ENCODE measurements at places on chromosomes 5 and 9. TPM values are rescaled to one million over a fixed set of nuclear protein-coding genes. Genes with fewer than 3 reads are reported as not detected.

NRG2 gene
- not detected for polyA plus RNA-seq

GRCh38 chr9:124045076-124045829 is 33.7 kb downstream of the LHX2 start:
- DNase-seq = peak; percentile 22

GRCh38 chr5:56346741-56347535 is 113.8 kb upstream of the ANKRD55 start:
- peak; percentile 98 for DNase-seq

MOB3B gene
- 0.03 TPM for polyA plus RNA-seq

DNA sequence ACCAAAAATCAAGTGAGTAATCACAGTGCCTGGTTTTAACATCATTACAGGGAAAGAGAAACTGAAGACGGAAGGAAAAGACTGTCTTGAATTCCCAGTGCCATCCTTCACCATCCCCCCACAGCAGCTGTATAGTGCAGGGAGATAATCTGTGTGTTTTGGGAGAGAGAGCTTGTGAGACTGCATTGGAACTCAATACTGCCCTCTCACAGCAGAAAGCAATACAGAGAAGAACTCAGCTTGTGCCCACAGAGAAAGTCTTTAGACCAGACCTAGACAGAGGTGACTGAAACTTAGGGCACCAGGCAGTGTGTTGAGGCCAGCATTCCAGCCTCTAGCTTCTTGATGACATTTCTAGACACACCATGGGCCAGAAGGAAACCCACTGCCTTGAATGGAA is 754.7 kb upstream of the CDH6 start:
- no peak for DNase-seq

GRCh38 chr9:561427-561826 is 280.1 kb upstream of the DMRT1 start:
- DNase-seq = no peak

DNA sequence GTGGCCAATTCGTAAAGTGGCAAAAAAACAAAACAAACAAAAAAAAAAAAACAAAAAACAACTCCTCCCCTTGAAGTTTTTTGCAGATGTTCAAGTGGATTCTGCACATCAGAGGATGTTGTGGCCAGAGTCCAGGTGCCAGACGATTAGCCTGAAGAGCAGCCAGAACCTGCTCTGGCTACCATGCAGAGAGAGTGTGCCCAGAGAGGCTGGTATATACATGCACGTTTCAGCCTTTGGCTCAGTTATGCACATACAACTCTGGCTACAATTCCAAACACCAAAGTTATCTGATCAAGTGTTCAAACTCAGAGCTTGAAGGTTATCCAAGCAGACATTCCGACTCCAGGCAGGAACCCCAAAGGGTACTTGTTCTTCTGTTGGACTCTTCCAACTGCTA is 34.7 kb downstream of the GGTA1 start:
- DNase-seq = no peak

GRCh38 chr9:130707225-130707976 is 13.8 kb downstream of the EXOSC2 start:
- DNase-seq = peak; percentile 68

QRFP gene
- not detected for polyA plus RNA-seq

GEMIN5 gene
- polyA plus RNA-seq = 9.0 TPM

POLR1E gene
- 48.0 TPM for polyA plus RNA-seq
